GM23338 (cell line): ENCODE measurements at places on chromosomes 1 and 21. TPM values are rescaled to one million over a fixed set of nuclear protein-coding genes. Genes with fewer than 3 reads are reported as not detected.

GRCh38 chr1:191240925-191241324 lies 763.3 kb upstream of the BRINP3 start:
- H3K4me3 ChIP-seq: no peak overlapping the region
- no peaks in the 10 kb centered on the region for H3K4me1 ChIP-seq
- H3K27ac ChIP-seq: no peak overlapping the region

The S100A7A gene
- total RNA-seq: not detected in 2 replicates

The TOR1AIP1 gene
- total RNA-seq: 20.6 and 25.8 TPM in 2 replicates

The OPRD1 gene
- total RNA-seq: 2.3 and 3.6 TPM in 2 replicates

GRCh38 chr1:86826856-86827255 lies 87.1 kb downstream of the SELENOF start:
- no peaks in the 10 kb centered on the region for H3K4me1 ChIP-seq
- no peaks in the 10 kb centered on the region for H3K27me3 ChIP-seq
- no peak overlapping the region for H3K27ac ChIP-seq
- DNase-seq: no peak
- H3K4me3 ChIP-seq: no peak overlapping the region

DNA sequence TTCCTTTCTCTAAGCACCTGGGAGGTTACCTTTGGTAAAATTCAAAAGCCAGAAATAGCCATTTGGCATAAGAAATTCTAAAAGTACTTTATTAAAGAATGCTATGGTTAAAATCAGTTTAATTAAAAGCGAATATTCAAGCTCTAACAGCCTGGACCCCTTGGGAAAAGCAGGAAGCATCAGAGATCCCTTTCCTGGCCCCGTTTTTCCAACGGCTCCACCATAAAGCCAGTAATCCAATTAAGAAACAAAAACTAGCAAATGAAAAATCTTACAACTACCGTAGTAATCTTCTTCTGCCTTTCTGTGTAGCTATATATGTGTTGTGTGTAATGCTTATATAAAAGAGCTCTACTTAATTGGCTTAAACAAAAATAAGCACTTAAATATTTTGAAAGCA lies 33.5 kb upstream of the NEK2 start:
- no peaks in the 10 kb centered on the region for H3K27me3 ChIP-seq
- H3K4me1 ChIP-seq: no peaks in the 10 kb centered on the region
- DNase-seq: no peak
